ENCODE measurements at places on chromosomes 1 and 21.
A peak's percentile ranks its signal among the peaks of the same experiment; 100 is the strongest.

DNA sequence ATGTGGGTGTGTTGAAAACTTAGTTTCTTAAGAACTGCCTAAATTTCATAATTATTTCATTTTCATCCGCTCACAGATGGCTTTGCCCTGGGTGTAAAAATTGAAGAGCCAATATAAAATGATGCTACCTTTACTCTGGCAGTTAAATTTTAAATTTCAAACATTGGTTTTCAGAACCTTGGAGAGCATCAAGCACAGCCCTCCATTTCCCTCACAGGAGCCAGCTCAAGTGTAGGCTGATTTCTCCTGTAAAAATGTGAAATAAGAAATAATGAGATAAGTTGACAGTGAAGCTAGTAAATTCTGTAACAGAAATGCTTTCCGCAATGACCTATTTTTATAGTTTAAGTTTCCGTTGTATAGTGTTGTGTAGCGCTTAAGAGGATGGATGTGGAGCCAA, 53.9 kb upstream of the AKT3 start:
- no peak for DNase-seq

GRCh38 chr1:244863491-244864252, 671 bp downstream of the HNRNPU start:
- no peak for DNase-seq

DNA sequence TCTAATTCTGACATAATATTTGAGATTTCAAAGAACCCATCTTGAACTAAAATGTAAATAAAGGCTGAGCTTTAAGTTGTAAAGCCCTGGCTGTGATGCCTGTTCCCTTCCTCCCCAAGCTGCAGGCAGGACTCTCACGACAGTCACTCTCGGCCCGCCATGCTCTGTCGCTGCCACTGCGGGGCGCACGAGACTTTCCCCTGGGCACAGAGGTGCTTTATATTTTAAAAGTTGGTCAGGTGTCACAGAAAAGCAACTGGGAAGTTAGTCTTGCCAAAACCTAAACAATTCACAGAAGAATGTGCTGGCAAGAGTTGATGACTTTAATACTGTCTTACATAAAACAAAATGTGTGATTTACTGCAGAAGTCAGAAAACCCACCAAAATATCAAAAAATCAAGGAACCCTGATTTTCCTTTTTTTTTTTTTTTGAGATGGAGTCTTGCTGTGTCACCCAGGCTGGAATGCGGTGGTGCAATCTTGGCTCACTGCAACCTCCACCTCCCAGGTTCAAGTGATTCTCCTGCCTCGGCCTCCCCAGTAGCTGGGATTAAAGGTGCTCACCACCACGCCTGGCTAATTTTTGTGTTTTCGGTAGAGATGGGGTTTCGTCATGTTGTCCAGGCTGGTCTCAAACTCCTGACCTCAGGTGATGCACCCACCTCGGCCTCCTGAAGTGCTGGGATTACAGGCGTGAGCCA, 10.7 kb downstream of the LRRC47 start:
- no peak for DNase-seq

- no peak for DNase-seq
Measured at GRCh38 chr1:912740-913301, 10.9 kb upstream of the SAMD11 start.

- no peak for DNase-seq
Measured at GRCh38 chr1:195733826-195734225, 874.4 kb downstream of the KCNT2 start.

DNA sequence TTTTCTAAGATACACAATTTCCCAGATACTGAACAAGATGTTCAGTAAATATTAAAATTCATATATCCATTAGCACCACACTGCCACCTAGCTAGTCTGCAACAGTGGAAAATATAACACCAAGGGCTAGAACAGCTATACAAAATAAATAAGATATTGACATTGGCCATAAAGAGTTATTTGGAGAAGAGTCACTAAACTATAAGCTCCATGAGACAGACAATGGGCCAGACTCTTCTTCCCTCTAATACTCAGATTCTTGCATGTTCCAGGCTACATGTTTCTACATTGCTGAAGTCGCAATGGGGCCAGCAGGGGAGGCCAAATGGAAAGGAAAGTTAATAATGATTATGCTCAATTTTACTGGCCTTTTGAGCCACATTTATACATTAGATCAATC, 21.5 kb downstream of the SPATA6 start:
- DNase-seq, result no peak

- DNase-seq, result no peak
Measured at GRCh38 chr1:54750596-54750995, 13.7 kb downstream of the PARS2 start.

- no peak for DNase-seq
Measured at GRCh38 chr1:59506952-59507351, 210.1 kb downstream of the FGGY start.

GRCh38 chr1:105700723-105701122, 1355.8 kb upstream of the PRMT6 start:
- no peak for DNase-seq

- DNase-seq, result no peak
Measured at GRCh38 chr1:193325771-193326170, 139.4 kb upstream of the B3GALT2 start.

GRCh38 chr1:234968451-234968850, 160.2 kb downstream of the TOMM20 start:
- no peak for DNase-seq

- no peak for DNase-seq
Measured at GRCh38 chr1:97258597-97258996, 537.0 kb downstream of the PTBP2 start.

DNA sequence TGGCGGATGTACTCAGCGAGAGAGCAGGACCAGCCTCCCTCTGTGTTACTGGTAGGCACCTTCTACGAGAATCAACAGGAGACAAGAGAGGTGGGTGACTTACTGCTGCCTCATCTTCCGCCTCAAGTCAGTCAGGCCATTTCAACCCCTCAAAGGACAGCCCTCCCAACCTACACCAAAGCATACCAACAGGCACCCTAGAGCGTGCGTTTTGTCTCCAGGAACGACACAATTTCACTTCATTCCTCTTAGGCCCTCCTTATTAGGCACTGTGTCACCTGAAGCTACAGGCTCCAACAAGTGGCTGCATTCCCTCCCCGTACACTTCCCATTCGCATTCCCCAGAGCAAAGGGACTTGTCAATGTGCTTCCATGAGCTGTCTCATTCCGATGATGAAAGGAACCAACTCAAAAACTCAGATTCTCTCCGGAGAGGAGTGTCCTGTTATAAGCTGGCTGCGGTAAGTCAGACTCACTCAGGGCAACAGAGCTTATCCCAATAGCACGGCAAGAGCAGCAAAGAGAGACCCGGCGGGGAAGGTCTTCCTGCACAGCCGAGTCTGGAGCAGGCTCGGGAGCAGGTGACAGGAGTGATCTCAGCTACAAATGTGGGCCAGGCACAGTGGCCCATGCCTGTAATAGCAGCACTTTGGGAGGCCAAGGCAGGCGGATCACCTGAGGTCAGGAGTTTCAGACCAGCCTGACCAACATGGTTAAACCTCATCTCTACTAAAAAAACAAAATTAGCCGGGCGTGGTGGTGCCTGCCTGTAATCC, 120.6 kb upstream of the IFFO2 start:
- DNase-seq, result no peak

GRCh38 chr1:223183268-223183862, 40.3 kb upstream of the TLR5 start:
- no peak for DNase-seq

GRCh38 chr1:51487628-51488027, 31.4 kb downstream of the EPS15 start:
- DNase-seq, result no peak

DNA sequence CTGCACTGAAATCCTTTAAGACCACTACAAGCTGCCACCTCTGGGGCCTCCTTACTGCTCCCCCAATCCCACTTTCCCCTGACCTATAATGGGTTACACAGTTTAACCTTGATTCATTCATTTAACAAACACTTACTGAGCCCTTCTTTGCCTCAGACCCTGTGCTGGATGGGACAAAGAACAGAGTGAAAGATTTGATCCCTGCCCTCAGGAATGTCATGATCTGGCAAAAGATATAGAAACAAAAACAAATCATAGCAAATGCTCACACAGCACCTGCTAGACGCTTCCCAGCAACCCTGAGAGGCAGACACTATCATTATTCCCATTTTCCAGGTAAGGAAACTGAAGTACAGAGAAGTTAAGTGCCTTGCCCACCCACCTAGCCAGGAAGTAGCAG, 7.0 kb upstream of the AUNIP start:
- DNase-seq, result no peak

DNA sequence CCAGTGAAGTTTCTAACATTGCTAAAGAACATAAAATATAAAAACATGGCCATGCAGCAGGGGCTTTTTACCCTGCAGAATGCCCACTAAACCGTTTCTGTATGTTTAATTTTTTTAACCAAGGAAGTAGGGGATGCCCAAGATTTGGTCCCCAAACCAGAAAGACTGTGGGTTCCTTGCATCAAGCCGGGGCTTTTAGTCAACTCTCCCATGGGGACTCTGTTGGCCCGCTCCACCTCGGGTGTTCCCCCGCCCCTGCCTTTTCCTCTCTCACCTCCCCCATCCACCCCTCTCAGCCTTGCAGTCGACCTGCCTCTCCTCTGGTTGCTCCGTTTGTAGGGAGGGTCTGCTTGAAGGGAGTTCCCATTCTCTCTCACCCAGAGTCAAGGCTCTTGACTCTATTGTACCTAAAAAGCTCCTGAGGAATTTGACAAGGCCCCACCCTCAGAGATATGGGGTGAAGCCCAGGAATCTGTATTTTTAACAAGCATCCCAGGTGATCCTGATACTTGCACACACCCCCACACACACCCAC, 117.5 kb downstream of the TOMM20 start:
- peak; percentile 55 for DNase-seq

- no peak for DNase-seq
Measured at GRCh38 chr1:89908672-89909436, 86.1 kb upstream of the ZNF326 start.

- no peak for DNase-seq
Measured at GRCh38 chr1:233242827-233243483, 52.6 kb downstream of the PCNX2 start.

GRCh38 chr1:109762039-109762585, 1.6 kb downstream of the EPS8L3 start:
- DNase-seq, result no peak

GRCh38 chr21:23624281-23624680, 1983.0 kb downstream of the MRPL39 start:
- no peak for DNase-seq

DNA sequence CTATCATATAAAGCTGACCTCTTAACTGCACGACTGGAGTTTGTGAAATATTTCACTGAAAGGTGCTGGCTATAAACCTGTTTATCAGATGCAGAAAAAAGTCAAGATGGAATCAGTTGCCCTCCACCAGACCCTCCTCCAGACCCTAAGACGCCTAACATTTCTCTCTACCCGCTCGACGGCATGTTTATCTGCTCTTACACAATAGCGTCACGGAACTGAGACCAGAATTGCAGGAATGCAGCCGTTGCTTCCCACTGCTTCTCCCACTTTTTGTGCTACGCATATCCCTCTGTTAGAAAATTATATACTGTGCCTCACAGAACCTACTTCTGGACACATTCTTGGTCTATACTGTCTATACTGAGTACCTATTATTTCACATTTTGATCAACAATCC, 28.2 kb upstream of the FAM131C start:
- DNase-seq, result no peak

DNA sequence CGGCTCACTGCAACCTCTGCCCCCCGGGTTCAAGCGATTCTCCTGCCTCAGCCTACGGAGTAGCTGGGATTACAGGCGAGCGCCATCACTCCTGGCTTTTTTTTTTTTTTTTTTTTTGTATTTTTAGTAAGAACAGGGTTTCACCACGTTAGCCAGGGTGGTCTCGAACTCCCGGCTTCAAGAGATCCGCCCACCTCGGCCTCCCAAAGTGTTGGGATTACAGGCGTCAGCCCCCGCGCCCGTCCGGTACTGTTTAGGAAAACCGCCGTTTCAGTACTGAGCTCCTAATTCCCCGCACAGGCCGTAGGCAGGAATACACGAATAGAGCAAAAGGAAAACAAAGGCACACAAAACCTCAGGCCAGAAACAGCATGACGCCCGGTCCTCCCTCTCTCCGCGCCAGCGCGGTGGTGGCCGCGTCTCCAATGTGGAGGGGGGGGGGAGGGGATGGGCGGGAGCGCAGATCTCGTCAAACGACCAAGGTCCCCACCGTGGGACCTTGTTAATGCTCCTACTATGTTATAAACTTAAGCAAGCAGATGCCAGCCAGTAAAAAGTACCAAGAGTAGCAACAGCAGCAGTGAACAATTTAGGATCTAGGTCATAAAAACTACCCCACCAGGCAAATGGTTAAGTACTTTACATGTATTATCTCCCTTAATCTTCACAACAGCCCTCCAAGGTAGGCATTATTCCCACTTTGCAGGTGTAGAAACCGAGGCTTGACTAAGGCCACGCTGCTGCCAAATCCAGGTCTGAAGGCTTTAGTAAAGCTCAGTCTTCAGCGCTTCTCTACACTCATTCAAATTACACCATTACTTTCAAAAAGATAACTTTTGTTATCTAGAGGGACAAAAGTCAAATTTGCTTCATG, 648 bp upstream of the ADAR start:
- DNase-seq, result peak; percentile 18

DNA sequence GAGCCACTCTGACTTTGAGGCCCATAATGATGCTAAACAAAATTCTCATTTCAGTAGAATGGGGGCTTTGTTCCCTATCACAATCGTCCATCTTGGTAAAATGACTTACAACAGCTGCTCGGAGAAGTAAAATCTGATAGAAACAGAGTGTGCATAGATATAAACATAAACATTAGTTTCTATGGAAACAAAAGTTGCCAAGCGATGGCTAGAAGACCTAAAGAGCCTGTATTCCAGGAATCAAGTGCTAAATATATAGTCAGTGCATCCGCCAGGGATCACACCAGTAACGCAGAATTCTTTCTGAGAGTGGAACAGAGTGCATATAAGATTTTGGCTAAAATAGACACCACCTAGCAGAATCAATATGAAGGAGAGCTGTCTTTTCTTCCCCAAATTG, 91.2 kb upstream of the KAZN start:
- DNase-seq, result no peak

DNA sequence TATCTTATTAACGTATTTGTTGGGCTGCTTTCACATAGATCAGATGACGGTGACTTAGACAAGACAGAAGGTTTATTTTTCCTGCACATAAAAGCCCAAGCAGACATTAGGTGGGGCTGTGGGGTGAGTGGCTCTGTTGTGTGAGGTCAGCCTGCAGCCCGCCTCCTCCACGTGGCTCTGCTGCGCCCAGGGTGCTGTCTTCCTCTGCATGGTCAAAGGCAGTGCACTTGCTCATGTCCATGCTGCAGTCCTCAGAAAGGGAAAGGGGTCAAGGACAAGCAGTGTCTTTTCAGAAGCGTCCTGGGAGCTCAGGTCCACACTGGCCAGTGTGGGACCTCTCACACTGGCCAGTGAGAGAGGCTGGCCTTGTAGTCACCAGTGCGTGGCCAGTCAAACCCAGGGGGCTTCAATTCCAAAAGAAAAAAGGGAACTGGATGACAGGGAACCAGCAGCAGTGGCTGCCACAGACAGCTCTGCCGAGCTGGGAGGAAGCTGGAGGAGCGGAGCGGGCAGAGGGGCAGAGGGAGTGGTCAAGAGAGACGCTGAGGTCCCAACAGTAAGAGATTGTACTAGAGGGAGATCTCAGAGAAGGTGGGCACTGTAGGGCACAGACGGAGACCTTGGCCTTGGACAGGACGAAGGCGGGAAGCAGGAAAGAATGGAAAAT, 35.9 kb upstream of the SLC45A1 start:
- no peak for DNase-seq

Measured in activated CD4-positive, alpha-beta T cell treated with anti-CD3 and anti-CD28 coated beads for 24 hours (primary cell).